ENCODE measurements at places on chromosomes 6 and 20.

GRCh38 chr20:2093159-2093781, 8.4 kb upstream of the STK35 start:
- no peak for DNase-seq

GRCh38 chr20:61934716-61935530, 130.8 kb downstream of the TAF4 start:
- DNase-seq, result no peak

DNA sequence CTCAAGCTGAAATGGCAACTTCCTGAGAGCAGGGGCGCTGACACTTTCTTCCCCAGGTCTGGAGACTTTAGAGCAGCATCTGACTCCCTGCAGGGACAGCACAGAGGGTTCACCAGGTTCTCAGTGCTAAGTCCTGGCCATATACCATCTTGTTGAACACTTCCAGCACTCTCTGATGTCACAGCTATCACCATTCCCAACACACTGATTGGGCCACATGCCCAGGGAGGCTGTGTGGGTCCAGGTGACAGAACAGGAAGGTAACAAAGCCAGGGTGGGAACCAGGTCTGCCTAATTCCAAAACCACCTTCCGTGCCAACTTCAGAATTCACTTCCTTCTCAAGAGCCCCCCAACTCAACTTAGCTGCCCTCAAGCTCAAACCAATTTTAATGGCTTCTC, 4.3 kb downstream of the APCDD1L start:
- DNase-seq, result no peak

DNA sequence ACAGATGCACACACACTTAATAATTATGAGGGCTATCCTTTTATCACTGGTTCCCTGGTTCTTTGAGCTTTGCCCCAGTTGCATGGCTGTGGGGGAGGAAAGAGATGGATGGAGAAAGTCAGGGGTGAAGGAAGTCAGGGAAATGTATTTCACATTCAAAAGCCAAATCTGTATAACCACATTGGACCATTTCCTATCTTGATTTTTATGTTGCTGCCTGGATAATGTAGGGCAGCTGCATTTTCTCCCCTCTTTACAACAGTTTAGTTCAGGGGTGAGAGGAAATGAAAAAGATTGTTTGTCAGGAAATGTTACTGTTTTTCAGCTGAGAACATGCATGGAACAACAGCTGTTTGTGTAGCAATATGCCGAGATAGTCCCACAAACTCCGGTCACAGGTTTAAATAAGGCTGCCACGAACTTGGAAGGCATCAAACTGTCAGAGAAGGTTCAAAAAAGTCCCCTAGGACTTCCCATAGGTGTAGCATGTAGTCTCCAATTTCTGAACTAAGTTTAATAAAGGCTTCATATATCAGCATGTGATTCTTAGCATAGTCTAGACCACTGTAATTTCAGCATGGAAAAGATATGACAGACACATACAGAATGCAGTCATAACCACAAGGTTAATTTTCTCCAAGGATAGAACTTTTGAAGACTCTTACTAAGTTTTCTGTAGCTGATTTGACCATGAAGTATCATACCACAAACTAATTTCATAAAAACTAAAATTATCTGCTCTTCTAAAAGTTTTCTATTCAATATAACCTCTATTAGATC, 82.1 kb upstream of the COL21A1 start:
- no peak for DNase-seq

- DNase-seq, result no peak
These were observed 140.5 kb upstream of the ZNF217 start for GRCh38 chr20:53734006-53734688.

DNA sequence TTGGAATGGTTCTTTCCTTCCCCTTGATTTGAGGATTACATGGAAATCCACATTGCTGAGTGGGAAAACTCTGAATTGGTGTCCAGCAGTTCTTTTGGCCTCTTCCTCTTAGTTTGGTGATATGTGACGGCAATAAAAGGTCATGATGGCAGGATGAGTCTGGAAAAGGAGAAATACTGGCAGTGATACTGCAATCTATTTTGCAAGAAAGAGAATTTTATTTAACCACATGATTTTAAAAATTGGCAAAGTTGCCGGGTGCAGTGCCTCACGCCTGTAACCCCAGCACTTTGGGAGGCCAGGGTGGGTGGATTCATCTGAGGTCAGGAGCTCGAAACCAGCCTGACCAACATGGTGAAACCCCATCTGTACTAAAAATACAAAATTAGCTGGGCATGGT, 73.1 kb downstream of the ADTRP start:
- DNase-seq, result no peak
